Sigmoid colon (tissue), 7 donors: ENCODE measurements at places on chromosomes 11 and 22. TPM values are rescaled to one million over a fixed set of nuclear protein-coding genes. Genes with fewer than 3 reads are reported as not detected.

GRCh38 chr22:26672060-26672471, 14.7 kb downstream of the MIAT start:
- no peak for DNase-seq

DNA sequence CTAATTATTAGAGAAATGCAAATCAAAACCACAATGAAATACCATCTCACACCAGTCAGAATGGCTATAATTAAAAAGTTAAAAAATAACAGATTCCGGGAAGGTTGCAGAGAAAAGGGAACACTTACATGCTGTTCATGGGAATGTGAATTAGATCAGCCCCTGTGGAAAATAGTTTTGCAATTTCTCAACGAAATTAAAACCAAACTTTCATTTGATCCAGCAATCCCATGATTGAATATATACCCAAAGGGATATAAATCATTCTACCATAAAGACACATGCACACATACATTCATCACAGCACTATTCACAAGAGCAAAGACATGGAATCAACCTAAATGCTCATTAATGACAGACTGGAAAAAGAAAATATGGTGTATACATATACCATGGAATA, 32.5 kb downstream of the NOX4 start:
- no peak for DNase-seq

DNA sequence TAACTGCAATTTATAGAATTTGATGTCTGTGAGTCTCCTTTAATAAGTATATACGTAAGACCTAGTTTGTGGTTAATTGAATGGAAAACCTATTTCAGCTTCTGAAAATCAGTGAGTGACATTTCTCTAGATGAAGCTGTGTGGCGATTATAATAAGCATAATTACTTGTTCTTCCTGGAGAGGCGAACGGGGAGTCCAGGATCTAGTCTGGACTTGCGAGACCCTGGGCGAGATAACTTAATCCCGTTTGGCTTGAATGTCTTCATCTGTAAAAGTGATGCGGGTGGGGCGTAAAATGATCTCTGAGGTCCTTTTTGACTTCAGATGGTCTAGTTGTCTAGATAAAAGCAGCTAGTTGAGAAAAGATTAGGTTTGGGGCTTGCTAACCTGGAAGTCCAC, 1.1 kb downstream of the PRRG4 start:
- DNase-seq = no peak

Gene CLDN5
- 21.6 TPM for polyA plus RNA-seq

- peak; percentile 59 for DNase-seq
These were observed 7.5 kb downstream of the C11orf21 start for GRCh38 chr11:2293984-2294925.

GRCh38 chr11:80241766-80242165, 800.9 kb upstream of the TENM4 start:
- DNase-seq = no peak

Gene ANGPTL5
- polyA plus RNA-seq = 0.23 TPM

- no peak for DNase-seq
These were observed 64.8 kb downstream of the PAK1 start for GRCh38 chr11:77409046-77409445.

Gene DMC1
- 0.93 TPM for polyA plus RNA-seq

DNA sequence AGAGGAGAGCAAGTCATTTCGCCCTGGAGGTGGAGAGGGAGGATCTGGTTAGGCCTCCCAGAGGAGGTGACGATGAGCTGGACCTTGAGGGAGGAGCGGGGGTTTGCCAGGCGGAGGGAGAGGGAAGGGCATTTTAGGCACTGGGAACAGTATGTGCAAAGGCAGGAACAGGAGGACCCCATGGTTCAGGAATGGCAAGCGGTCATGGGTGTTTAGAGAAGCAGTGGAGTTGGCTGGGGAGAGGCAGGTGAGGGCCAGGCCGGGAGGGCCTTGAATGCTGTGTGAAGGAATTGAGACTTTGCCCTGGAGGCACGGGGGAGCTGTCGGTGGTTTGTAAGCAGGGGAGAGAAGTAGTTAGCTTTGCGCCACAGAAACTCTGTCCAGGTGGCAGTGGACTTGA, 10.3 kb downstream of the PRDM11 start:
- DNase-seq = peak; percentile 53

Gene TH
- 0.17 TPM for polyA plus RNA-seq

Gene OR8A1
- polyA plus RNA-seq = not detected

Gene PLCB3
- 35.4 TPM for polyA plus RNA-seq

- DNase-seq = no peak
These were observed 7.2 kb upstream of the BID start for GRCh38 chr22:17781319-17782031.

GRCh38 chr11:122671400-122671891, 15.9 kb downstream of the UBASH3B start:
- no peak for DNase-seq

DNA sequence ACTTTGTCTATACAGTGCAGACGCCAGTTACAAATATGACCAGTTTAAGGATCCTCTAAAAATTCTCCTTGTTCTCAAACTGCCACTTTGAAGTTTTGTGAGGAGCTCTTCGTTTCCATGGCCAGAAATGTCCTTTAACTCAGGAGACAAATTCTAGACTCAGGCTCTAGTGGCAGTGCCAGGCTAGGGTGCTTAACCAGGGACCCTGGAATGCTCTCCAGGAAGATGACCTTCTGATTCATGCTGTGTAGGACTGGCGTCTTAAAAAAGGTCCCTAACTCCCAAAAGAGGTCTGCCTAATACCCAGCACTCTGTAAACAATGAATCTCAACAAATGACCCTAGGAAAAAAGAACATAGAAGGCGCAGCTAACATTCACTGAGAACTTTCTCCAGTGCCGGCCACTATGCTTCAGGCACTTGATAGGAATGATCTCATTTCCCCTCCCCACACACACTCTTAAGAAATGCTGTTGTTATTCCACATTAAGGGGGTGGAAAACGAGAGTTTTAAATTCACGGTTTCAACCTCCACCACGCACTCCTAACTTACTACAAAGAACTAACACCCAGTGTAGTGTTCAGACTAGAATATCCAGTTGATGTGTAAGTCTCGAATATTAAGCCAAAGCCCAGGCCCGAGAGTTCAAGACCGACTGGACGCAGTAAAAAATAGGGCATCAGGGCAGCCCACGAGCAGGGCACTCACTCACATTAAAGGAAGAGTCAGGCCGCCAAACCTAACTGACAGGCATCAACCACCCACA, 747 bp downstream of the NXF1 start:
- DNase-seq = no peak

Gene SPI1
- polyA plus RNA-seq = 27.1 TPM

Gene APOL3
- 22.2 TPM for polyA plus RNA-seq
